ENCODE measurements at places on chromosomes 1 and 21. TPM values are rescaled to one million over a fixed set of nuclear protein-coding genes. Genes with fewer than 3 reads are reported as not detected.

CHTOP gene
- 112 TPM for total RNA-seq

DNA sequence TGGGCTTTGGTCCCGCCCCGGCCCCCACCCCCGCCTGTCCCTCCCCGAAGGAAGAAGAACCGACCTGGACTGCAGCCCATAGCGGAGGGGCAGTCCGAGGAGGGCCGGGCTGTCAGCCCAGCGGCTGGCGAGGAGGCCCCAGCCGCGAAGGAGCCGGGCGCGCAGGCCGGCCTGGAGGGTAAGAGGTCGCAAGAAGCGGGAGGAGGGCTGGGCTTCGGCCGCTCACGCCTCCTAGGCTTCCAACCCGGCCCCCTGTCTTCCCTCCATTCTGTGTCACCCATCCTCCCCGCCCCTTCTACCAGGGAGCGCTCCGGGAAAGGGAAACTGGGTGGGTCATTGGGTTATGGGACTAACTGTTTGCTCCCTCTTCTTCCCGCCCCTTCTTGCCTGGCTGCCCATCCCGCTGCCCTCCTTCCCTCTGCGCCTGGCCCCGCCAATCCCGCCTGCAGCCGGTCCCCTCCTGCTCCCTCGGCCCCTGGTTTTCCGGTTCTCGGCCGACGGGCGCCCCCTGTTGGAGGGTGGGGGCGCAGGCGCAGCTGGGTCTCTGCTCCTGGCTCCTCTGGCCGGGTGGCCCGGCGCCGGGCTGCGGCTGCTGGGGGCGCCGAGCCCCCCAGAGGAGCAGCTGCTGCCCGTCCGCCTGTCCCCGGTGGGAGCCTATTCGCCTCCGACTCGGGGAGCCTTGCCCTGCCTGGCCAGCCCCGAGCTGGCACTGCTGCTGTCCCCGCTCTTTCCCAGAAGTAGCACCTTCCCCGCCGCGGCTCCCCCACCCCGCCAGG, 2.4 kb downstream of the RUSC1 start:
- peaks cover 17% of the 10 kb centered on the region for H3K4me1 ChIP-seq
- DNase-seq = peak; percentile 98
- H3K4me3 ChIP-seq = peak overlapping the region; percentile 97
- H3K36me3 ChIP-seq = peaks cover 45% of the 10 kb centered on the region

DNA sequence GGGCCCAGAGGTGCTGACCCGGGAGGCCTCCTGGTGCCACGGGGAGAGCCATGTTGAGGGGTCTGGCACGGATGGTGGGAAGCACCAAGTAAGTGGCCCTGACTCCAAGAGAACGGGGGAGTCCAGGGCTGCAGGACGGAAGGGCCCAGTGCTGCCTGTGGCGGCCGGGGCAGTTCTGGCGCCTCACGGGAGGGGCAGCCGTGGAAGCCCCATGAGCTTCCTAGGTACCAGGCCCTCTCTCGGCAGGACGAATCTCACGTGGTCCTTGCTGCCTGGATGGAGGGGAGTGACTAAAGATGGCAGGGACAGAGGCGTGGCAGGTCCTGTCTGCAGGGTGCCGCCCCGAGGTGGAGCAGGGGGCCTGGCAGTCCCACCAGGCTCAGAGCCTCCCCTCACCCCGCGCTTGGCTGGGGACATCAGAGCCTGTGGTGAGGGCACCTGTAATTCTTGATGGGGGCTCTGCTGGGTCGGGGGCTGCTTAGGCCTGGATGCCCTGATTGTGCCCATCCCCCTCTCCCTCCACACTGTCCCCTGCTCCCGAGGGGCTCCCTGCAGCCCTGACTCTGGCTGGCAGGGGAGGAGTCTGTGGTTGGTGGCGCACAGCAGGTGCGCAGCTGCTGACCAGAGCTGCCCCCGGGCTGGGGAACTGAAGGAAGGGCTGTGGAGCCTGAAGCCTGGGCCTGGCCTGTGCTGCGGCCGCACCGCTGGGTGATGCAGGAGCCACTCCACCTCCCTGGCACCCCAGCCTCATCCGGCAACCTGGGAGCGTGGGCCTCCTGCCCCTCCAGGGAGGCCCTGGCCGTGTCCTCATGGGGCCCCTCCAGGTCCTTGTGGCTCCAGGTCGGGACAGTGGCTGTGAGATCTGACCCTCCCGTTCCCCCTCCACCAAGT, 31.4 kb downstream of the POFUT2 start:
- H3K4me3 ChIP-seq = no peak overlapping the region
- no peaks in the 10 kb centered on the region for H3K4me1 ChIP-seq
- no peaks in the 10 kb centered on the region for H3K36me3 ChIP-seq
- H3K27me3 ChIP-seq = no peaks in the 10 kb centered on the region
- peak overlapping the region; percentile 0 for H3K27ac ChIP-seq

DNA sequence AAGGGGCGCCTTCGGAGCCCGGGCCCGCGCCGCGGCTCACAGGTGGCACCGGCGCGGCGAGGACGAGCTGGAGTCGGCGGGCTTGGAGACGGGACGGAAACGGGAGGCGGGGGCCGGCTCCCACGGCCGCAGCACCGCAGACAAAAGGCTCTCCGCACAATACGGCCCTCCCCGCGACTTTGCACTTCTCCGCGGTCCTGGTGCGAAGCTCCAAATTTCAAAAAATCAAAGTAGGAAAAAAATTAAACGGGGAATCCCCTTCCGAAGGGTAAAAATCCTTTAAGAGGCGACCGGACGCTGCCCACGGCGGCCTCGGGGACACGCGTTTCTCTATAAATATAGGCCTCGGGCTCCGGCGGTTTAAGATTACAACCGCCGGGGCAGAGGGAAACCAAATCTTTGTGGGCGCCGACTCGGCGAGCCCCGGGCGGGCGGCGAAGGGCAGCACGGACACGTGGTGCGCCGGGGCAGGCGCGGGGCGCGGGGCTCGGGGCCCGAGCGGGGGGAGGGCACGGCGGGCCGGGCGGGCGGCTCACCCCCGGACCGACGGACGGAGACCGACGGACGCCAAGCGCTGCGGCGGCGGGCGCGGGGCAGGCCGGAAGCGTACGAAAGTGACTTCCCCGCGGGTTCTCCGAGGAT, 453 bp downstream of the PABPC4 start:
- peak overlapping the region; percentile 85 for H3K4me3 ChIP-seq
- no peaks in the 10 kb centered on the region for H3K4me1 ChIP-seq
- peak overlapping the region; percentile 46 for H3K27ac ChIP-seq
- no peaks in the 10 kb centered on the region for H3K27me3 ChIP-seq
- H3K36me3 ChIP-seq = peaks cover 41% of the 10 kb centered on the region

DNA sequence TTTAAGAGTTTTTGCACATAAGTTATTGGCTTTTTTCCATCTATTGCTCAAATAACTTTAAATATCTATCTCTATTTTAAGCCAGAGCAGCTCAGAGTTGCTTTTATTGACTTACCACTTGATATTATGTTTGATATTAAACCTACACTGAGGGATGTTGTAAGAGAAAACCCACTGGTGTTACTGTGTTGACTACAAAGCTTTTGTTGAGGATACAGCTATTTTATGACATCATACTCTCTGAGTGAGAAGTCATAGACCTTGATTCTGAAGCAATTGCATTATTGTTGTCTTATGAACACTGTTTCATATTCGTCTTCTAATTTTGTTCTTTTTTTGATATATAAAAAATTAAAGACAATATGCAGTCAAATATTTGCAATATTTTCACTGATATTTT, 560.4 kb downstream of the PTBP2 start:
- no peak for DNase-seq
- no peak overlapping the region for H3K27ac ChIP-seq
- H3K36me3 ChIP-seq = no peaks in the 10 kb centered on the region
- H3K27me3 ChIP-seq = no peaks in the 10 kb centered on the region

- H3K27me3 ChIP-seq = no peaks in the 10 kb centered on the region
- H3K27ac ChIP-seq = no peak overlapping the region
- no peak for DNase-seq
- H3K36me3 ChIP-seq = no peaks in the 10 kb centered on the region
These were observed 128.0 kb downstream of the TNNI3K start for GRCh38 chr1:74363220-74363619.

GRCh38 chr1:209850342-209850979, 22.7 kb downstream of the UTP25 start:
- H3K4me3 ChIP-seq = no peak overlapping the region
- DNase-seq = peak; percentile 89
- no peak overlapping the region for H3K27ac ChIP-seq
- H3K4me1 ChIP-seq = no peaks in the 10 kb centered on the region

All from endodermal cell (in vitro differentiated cells).